CD8-positive, alpha-beta T cell (primary cell): ENCODE measurements at places on chromosomes 2 and 18.

GRCh38 chr18:79849328-79850207 is 51.8 kb downstream of the KCNG2 start:
- DNase-seq: no peak

DNA sequence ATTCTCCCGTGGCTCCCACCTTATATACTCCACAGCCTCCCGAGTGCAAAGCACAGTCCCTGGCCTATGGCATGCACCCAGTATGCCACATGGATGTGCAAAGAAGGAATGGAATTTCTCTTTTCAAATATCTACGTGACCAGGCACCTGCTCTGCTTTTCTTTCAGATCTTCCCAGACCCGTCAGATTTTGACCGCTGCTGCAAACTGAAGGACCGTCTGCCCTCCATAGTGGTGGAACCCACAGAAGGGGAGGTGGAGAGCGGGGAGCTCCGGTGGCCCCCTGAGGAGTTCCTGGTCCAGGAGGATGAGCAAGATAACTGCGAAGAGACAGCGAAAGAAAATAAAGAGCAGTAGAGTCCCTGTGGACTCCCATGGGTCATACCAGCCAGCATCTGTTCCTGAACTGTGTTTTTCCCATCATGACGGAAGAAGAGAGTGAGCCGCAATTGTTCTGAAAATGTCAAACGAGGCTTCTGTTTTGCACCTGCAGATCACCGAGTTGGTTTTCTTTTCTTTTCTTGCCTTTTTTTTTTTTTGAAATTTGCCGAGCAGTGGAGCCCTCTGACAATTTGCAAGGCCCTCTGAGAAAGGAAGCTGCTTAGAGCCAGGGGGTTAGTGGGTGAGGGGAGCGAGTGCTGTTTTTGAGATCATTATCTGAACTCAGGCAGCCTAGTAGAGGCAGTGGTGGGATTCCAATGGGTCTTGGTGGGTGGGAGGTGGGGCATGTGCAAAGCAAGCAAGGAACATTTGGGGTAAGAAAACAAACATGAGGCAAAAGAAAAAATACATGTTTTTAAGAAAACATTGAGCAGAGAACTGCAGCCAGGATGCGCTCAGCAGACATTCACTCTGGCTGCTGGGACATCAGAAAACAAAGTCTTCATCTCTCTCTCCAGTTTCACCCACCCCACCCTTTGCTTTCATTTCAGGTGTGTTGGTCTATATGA is 26.2 kb downstream of the LBH start:
- peak; percentile 75 for DNase-seq

- no peak for DNase-seq
Measured at GRCh38 chr2:31038385-31038784, 99.9 kb downstream of the GALNT14 start.

DNA sequence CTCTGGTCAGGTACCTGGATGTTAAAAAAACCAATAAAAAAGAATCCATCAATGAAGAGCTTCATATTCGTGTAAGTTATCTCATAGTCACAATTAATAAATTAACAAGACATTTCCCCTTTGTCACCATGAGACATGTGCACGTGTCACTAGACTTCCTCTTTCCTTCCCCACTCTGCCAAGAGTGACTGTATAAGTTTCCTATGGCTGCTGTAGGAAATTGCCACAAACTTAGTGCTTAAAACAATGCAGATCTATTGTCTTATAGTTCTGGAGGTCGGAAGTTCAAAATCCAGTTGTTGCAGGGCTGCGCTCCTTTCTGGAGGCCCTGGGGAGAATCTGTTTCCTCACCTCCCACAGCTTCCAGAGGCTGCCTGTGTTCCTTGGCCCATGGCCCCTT is 35.8 kb downstream of the SLC9A4 start:
- no peak for DNase-seq

GRCh38 chr2:200259577-200259957 is 46.9 kb upstream of the SPATS2L start:
- DNase-seq: no peak

DNA sequence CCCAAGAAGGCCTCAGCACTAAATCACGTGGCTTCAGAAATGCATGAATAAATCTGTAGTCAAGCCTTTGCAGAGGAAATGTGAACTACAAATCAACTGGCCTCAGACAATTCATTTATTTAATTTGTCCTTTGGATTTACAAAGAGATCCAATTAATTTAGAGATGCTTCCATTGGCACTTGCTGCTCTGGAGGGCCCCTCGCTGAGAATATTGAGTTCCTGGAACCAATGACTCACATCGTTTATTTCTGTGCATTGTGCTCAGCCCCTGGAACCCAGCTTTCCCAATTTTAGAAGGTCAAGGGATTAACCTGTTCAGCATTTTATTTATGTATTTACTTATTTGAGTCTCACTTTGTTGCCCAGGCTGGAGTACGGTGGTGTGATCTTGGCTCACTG is 47.2 kb upstream of the MGAT4A start:
- DNase-seq: no peak

DNA sequence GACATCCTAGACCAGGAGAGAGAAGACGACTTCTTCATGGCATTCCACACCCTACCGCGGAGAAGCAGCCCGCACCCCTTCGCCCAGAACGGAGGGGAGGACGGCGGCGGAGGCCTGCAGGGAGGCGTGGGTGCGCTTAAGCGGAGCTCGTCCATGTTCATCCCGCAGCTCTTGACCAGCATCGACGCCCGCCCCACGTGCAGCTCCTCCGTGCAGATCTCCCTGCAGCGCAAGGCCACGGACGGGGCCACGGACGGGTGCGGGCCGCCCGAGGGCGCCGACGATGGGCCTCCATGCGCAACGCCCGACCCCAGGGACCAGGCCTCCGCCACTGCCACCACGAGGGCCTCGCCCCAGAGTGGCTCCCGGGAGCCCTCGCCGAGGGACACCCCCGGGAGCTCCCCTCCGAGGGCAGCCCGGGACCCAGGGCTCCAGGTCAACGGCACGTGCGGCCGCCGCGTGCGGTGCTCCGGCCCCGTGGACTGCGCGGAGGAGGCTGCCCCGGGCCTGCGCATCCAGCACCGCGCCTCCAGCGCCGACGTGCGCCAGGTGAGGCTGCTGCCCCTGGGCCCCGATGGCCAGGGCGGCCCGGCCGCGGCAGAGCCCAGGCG is 211.8 kb downstream of the NEDD4L start:
- no peak for DNase-seq

- DNase-seq: no peak
Measured at GRCh38 chr2:65477590-65477989, 45.2 kb upstream of the SPRED2 start.

- DNase-seq: no peak
Measured at GRCh38 chr18:58391932-58392323, 237.0 kb downstream of the ALPK2 start.

DNA sequence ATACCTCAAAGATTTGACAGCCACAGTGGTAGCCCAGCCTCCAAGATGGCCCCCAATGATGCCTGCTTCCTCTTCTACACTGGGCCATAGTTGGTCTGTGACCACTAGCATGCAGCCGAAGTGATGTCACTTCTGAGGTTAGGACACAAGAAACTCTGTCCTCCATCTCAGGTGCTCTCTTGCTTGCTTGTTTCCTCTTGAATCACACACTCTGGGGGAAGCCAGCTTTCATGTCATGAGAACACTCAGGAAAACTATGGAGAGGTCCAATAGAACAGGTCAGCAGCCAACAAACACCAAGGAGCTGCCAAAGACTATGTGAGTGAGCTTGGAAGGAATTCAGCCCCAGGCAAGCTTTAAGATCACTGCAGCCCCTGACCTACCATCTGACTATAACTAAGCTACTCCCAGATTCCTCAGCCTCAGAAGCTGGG is 3.3 kb upstream of the ADAM17 start:
- no peak for DNase-seq
